Naive thymus-derived CD4-positive, alpha-beta T cell (primary cell): ENCODE measurements at places on chromosomes 7 and 10.

DNA sequence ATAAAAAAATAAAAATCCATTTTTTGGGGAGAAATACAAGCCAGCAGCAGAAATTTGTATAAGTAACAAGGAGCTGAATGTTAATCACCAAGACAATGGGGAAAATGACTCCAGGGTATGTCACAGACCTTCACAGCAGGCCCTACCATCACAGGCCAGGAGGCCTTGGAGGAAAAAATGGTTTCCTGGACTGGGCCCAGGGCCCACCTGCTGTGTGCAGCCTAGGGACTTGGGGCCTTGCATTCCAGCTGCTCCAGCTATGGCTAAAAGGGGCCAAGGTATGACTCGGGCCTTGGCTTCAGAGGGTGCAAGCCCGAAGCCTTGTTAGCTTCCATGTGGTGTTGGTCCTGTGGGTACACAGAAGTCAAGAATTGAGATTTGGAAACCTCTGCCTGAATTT, 126.3 kb downstream of the DGKB start:
- no peak for DNase-seq
- H3K27me3 ChIP-seq = no peaks in the 10 kb centered on the region
- H3K27ac ChIP-seq = no peak overlapping the region
- no peaks in the 10 kb centered on the region for H3K36me3 ChIP-seq

- no peaks in the 10 kb centered on the region for H3K27me3 ChIP-seq
- H3K27ac ChIP-seq = no peak overlapping the region
- DNase-seq = no peak
- no peak overlapping the region for H3K4me3 ChIP-seq
- H3K36me3 ChIP-seq = no peaks in the 10 kb centered on the region
- H3K4me1 ChIP-seq = no peaks in the 10 kb centered on the region
These were observed 53.7 kb downstream of the LRRC17 start for GRCh38 chr7:102966465-102966864.

- H3K4me1 ChIP-seq = no peaks in the 10 kb centered on the region
- no peak overlapping the region for H3K4me3 ChIP-seq
- H3K27ac ChIP-seq = no peak overlapping the region
These were observed 3.5 kb downstream of the CTBP2 start for GRCh38 chr10:125156739-125157480.

- no peaks in the 10 kb centered on the region for H3K36me3 ChIP-seq
- DNase-seq = no peak
- no peak overlapping the region for H3K27ac ChIP-seq
- H3K27me3 ChIP-seq = no peaks in the 10 kb centered on the region
- no peaks in the 10 kb centered on the region for H3K4me1 ChIP-seq
- H3K4me3 ChIP-seq = no peak overlapping the region
These were observed 462.3 kb upstream of the POT1 start for GRCh38 chr7:125391921-125392320.
